ENCODE measurements at places on chromosomes 5 and 9.

- DNase-seq, result no peak
Observed at GRCh38 chr5:150397146-150397781, 15.4 kb downstream of the CD74 start.

GRCh38 chr5:32708949-32709348, 2.2 kb upstream of the NPR3 start:
- no peak for DNase-seq

- no peak for DNase-seq
Observed at GRCh38 chr5:77249475-77249874, 39.0 kb downstream of the PDE8B start.

DNA sequence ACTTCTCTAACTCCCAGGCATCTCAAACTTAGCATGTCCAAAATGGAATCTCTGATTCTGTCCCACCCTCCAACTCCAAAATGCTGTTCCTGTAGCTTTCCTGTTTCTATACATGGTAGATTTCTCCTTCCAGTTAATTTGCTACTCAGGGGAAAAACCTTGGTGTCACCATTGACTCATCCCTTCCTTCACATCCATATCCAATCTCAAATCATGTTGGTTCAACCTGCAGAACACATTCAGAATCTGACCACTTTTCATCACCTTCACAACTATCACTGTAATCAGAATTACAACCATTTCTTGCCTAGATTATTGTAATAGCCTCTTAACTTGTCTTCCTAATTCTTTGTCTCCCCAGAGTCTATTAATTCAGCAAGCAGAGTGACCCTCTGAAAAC, 10.8 kb downstream of the RIOK2 start:
- no peak for DNase-seq

GRCh38 chr5:112930082-112930344, 8.0 kb upstream of the REEP5 start:
- no peak for DNase-seq

DNA sequence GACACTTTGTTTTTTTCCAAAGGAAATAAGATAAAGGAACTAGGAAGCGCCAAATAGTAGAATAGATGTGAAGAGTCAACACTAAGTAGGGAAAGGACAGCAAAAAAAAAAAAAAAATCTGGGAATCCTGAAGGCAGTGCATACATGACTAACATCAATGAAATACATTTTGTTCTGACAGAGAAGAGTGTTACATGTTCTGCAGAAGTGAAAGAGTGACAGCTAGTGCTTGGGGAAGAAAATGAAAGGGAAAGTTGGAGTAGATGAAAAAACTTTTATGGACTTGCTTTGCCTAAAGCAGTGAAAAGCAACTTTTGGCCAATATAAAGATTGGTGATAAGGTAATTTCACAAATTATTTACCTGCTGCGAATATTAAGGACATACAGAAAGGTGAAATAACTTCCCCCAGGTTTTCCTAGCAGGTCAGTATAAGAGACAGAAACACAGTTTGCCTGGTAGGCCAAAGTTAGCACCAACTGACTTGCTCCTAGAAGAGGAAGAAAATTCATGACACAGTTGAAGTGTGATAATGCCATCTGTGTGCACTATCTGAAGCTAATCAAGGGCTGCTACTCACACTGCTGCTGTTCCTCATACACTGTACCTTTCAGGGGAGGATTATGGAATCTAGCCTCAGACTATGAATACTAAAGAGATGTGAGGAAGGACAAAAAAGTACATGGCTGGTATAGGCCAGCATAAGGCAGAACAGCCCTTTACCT, 38.6 kb downstream of the RANBP6 start:
- DNase-seq, result no peak

GRCh38 chr5:154395407-154396106, 50.2 kb upstream of the SAP30L start:
- no peak for DNase-seq

DNA sequence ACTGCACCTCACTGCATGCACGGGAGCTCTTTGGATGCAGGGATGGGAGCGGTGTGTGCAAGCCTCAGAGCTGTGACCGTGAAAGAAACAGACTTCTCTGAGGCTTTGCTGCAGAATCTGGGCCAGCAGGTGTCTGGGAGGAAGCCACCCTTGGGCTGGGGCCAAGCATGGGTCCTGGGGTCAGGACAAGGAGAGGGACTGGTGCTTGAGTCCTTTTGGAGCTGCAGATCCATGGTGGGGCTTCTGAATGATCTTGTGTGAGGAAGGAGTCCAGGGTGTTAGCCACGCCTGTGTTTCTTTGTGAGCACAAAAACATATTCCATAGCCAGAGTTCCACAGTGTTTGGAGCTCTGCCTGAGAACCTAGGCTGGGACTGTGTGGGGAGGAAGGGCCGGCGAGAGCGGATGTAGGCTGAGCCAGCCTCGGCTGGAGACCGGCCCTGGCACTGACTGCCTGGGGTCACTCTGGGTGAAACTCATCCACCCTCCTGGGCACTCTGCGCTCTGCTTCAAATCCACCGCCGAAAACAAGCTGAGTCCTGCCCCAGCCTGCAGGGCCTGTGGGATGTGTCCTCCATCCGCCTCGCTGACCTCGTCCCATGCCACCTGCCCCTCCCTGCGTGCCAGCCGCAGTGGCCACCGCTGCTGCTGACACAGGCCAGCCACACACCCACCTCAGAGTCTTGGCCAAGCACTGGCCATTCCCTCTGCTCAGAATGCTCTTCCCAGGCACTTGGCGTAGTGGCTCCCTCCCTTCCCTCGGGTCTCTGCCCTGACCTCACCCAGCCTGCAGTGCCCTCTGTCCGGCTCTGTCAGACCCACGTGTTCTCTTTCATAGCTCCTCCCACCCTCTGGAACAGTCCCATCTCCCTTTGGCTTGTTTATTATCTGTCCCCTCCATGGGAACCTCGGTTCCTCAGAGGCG, 26.7 kb downstream of the ERGIC1 start:
- no peak for DNase-seq

- DNase-seq, result no peak
Observed at GRCh38 chr5:78621291-78621738, 27.3 kb downstream of the LHFPL2 start.

DNA sequence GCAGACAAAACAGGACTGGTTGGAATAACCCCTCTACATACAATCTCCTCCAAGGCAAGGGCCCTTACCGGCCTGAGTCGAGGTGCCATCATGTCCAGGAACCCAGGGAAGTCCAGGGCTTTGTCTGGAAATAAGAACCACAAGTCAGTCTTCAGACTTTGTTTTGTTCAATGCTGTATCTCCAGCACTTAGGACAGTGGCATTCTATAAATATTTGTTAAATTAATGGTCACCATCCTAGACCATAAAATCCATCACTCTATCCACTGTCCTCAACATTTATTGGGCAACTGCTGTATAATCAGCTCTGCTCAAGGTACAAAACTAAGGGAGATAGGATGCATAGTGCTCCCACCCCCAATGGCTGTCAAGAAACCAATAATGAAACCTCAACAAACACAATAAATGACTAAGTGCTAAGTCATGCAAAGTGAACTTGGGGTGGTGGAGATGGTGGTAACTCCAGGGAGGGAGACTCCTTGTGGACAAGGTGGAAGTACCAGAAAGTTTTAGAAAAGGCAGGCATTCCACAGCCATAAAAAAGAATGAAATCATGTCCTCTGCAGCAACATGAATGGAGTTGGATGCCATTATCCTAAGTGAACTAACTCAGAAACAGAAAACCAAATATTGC, 5.0 kb downstream of the RELL2 start:
- DNase-seq, result no peak

DNA sequence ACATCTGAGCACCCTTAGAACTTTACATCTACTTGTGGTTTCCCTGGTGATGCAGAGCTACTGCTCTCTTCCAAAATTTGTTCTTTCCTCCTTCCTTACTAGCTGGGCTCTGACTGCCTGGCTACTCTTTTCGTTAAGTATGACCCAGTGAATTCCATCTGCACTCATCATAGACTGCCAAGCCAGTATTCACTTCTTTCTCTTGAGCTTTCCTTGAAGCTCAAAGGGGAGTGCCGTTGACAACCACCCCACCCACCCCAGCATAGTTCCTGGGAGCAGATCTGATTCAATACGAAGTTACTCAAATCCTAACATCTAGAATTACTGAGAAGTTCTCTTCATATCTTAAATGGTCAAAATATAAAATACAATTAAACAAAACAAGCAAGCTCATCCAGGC, 190.5 kb downstream of the ADAMTS12 start:
- no peak for DNase-seq

- no peak for DNase-seq
Observed at GRCh38 chr5:1347571-1347970, 2.7 kb upstream of the CLPTM1L start.

DNA sequence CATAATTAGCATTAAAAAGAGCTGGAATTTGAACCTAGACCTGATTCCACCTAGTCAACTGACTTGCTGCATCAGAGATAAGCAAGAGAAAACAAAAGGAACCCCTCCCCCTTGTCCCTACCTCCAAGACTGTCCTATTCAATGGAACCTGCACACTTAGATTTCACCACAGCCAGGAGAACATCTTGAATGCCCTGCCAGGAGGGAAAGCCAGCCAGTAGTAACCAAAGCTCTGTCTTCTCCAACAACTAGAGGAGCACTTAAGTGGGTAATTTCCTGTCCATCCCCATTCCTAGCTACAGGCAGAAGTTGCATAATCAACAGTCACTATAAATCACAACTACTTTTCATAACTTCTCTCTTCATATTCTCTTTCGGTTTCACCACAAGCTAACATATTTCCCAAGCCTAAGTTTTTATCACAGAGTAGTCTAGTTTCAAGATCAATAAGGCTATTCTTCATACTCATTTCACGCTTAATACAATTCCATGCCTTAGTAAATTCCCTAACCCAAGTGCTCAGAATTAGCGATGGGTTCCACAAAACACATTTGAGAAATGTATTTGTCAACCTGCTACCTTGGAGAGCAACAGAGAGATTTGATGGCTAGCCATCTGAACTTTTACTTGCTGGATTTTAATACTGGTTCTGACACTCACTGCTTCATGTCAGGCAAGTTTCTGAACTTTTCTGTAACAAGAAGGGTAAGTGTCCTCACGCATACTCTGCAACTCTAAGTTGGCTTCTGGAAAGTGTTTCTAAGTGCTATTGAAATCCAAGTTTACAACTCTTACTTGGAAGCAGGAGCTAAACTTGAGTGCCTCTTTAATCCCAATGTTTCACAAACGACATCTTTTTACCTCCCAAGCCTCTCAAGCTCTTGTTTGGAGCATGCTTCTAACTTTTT, 2.0 kb downstream of the DENND1A start:
- no peak for DNase-seq

- no peak for DNase-seq
Observed at GRCh38 chr9:78972303-78972999, 599.3 kb upstream of the TLE4 start.

GRCh38 chr9:115335439-115335838, 217.5 kb upstream of the TNC start:
- no peak for DNase-seq

- no peak for DNase-seq
Observed at GRCh38 chr5:61202213-61202612, 39.9 kb upstream of the SMIM15 start.

GRCh38 chr9:97703437-97704344, 6.6 kb upstream of the XPA start:
- DNase-seq, result no peak

- no peak for DNase-seq
Observed at GRCh38 chr9:133528876-133529241, 4.1 kb upstream of the MYMK start.

GRCh38 chr5:175236176-175236575, 207.8 kb downstream of the DRD1 start:
- DNase-seq, result no peak

All from stimulated activated CD4-positive, alpha-beta T cell treated with anti-CD3 and anti-CD28 coated beads, Interleukin-4, amount 100 ng/mL, for 4 hours (primary cell).